ENCODE measurements at places on chromosomes 3 and 15.

DNA sequence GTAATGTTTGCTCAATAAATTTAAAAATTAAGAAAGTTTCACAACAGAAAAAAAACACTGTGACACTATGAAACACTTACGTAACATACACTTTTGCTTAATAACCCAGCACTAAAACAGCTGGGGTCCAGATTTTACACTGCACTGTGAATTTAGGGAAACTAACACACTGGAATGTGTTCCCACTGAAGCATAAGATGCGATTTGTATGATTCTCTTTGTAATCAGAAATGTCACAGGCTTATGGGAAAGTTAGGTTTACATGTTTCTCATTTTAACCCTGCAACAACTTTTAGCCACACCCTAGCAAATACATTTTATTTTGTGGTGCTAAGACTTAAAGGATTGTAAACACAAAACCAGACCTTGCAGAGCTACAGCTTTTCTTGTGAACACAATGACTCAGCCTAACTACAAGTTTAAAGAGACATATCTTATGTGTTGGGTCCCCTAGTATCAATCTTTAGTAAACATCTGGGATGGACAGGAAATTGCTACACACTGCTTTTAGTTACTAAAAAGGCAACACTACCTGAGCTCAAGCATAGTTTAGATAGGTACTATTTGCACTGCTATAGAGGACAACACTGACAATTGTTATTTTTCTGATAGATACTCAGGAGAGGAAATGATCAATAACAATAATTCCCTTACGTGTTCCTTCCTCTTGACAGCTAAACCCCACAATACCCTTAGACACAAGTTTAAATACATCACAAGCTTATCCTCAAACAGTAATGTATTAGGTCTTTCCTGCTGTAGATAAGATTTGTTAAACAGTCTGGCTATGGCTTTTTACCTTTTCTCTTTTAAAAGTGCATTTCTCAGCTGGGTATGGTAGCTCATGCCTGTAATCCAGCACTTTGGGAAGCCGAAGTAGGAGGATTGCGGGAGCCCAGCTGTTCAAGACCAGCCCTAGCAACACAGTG is 3.8 kb downstream of the PLD1 start:
- DNase-seq: no peak

DNA sequence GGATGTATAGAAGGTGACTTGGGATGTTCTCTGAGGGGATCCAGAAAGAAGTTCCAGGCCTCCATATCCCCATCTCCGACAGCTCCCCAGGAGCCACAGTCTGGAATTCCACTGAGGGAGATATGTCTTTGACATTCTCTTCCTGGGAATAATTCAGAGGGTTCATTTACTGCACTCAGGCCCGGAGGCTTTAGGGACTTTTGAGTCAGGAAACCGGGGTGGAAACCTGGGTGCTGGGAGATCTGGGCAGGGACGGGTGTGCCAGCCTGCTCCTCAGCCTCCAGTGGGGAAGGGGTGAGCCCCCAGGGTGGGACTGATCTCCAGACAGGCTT is 147.7 kb downstream of the SMAD6 start:
- DNase-seq: no peak

DNA sequence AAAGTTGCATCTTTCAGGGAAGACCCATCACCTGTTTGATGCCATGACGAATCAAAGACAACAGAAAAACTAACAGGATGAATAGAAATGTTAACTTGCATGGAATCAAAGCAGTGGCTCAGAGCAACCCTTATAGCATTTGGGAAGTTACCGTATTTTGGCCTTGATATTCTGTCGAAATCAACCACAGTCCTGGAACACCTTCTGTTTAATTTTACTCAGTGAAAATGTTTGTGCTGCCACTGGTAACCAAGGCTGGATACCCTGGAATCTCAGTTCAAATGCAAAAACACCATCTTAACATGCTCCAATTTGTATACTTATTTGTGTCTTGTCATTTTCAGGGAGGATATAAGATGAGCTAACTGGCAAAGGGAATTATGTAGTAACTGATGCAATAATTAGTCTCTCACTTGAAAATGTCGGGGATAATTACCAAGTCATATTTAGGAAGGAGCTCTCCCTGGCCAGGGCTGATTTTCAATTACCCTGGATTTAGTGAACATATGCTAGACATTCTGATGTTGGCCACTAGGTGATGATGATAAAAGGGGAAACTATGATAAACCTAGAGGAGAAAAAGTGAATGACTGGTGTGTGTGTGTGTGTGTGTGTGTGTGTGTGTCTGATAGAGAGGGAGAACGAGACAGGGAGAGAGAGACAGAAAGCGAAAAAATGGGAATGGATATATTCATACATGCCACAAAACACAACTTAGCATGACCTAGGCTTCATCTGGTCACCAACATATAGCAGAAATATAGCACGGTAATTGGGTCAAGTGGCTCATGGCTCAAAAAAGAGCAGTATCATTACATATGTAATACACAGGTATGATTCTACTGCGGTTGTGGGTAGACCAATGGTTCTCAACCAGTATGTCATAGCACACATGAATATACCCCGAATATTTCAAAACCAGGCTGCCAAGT is 19.0 kb upstream of the PRICKLE2 start:
- DNase-seq: no peak

- no peak for DNase-seq
These were observed 15.8 kb upstream of the RARB start for GRCh38 chr3:25412269-25412668.

DNA sequence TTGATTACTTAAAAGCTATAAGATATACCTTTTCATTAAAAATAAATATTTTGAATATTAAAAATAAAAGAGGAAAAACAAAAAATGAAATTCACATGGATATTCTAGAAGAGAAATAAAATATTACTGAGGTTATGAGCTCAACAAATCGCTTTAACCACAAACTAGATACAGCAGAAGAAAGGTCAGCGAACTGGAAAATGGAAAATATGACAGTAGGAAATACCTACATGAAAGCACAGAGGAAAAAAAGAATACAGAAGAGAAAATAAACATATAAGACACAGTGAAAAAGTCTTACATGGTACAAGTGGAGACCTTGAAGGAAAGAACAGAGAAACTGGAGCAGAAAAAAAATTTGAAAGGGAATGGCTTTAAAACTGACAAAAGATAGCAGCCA is 33.2 kb downstream of the SCAPER start:
- DNase-seq: no peak

DNA sequence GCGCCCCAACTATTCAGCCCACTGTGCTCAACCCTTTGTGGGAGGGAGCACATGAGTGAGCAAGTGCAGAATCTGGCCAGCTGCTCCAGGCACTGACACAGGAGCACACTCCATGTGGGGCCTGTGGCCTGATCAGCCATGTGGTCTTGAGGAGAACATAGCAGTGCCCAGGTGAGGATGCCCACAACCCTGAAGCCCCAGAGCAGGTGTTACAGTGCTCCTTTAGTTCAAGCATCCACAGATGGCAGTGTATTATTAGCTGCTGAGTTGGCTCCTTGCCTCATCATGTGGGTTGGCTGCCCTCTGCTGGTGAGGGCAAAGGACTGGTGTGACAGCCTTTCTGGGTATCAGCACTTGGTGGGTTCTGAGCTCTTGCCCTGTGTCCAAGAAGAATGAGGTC is 1588.2 kb downstream of the SI start:
- no peak for DNase-seq

DNA sequence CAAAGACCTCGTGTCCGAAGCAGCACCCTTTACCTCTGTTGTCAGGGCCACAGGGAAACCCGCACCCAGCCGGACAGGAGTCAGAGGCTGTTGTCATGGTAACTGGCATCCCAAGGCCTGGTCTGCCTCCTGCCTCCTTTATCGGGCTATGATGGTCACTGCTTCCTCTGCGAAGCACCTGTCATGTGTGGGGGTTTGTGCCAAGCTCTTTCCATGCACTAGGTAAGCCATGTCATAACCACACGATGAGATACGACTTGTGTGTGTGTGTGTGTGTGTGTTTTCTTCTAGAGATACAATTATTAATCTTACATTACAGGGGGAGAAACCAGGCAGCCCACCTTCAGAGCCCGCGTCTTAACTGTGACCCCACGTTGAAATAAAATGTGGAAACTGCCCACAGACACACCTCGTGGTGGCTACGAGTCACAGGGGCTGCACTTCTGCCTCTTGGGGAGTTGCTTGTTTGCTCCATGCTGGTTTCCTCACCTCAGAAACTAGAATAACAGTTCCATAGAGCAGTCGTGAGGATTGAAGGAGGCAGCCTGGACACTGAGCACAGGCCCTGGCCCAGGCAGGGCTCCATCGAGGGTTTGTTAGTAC is 18.0 kb downstream of the ZDHHC19 start:
- DNase-seq: no peak

- peak; percentile 59 for DNase-seq
These were observed 1.1 kb downstream of the TKT start for GRCh38 chr3:53254509-53255422.

DNA sequence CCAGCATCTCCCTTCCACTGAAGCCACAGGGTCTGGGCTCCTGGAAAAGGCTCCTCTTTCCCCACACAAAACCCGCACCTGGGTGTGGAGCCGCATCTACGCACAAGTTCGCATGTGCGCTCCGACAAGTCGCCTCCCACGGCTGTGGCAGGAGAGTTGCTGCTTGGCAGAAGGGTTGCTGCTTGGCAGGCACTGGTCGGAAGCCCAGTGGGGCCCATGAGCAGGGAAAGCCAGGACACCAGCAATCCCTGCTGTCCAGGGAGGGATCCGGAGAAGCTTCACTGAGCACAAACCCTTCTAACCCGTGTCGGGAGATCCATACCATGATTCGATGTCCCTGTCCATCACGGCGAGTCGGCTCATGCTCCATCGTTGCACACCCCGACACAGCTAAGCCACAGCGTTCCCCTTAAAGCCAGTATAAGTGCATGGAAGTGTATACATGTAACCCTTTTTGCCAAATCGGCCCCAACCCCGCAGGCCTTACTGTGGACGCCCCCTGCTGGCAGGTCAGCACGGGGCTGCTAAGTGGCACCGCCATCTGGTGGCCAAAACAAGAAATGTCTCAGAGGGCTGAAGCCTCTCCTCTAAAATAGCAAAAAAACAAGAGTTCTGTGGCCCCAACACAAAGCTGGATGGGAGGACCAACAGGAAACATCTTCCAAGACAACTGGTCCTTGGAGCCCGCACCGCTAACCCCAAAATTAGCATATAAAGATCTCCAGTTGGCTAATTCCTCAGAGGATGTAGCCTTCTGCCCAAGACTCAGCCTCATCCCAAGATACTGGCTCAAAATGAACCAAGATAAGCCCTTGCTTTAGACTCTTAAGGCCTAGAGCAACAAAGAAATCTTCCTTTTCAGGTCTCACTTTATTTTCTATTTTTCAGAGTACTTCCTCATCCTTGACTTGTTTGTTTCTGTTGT is 8.3 kb downstream of the ANKRD63 start:
- peak; percentile 92 for DNase-seq

DNA sequence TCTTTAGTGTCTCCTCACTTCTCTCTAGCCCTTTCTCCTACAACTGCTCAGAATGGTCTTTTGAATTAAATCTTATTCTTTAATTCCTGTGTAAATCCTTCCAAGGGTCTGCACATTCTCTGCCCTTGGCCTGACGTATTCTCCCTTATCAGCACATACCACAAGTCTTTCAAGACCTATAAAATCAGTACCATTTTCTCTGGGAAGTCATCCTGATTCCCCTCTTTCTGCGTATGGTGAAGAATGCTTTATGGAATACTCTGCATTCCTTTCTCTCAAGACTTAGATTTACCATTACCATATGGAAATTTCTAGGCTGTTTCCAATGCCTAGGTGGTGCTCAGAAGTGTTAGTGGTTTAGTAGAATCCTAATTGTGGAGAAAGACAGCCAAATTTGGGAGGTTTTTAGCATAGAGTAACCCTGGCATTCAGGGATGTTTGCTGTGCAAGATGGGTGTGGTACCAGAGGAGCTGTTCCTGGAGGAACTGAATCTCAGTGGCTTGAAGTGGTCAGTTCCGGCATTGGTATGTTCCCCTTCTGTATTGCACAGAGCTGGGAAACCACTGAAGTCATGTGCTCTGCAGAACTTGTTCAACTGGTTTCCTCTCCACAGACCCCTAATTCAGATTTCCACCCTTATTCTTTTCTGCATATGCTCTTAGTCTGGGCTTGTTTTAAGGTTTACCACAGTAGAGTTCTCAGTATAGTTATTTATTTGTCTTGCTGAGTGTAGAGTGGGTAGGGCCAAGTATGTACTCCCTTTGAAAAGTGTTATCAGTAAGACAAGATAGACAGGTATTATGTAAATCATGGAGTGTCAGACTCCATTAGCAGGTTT is 24.5 kb downstream of the IQGAP1 start:
- no peak for DNase-seq

DNA sequence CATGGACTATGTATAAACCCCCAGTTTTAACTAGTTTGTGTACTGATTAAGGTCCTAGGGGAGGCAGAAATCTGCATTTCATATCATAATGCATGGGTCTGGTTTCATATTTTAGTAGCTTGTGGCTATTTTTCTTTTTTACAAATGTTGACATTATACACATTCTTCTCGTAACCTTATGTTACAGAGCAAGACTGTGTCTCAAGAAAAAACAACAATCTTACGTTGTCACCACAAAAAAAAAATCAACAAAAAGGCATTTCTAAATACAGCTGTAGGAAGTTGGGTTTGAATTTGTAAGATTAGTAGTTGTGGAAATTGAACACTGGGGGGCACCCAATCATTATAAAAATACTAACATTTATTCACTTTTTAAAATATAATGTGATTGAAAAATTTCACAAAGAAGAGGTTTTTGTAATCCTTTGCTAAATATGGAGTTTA is 17.9 kb downstream of the SERP1 start:
- no peak for DNase-seq

- DNase-seq: no peak
These were observed 26.7 kb downstream of the PIK3CA start for GRCh38 chr3:179174898-179175297.

GRCh38 chr15:70340494-70340870 is 242.8 kb upstream of the TLE3 start:
- DNase-seq: no peak

GRCh38 chr3:192896208-192896607 is 21.4 kb downstream of the MB21D2 start:
- no peak for DNase-seq

GRCh38 chr3:15556512-15556911 is 35.0 kb upstream of the COLQ start:
- DNase-seq: no peak
